Lower leg skin (tissue), 4 donors: ENCODE measurements at places on chromosomes 7 and 10.

- DNase-seq, result no peak
These were observed 36.0 kb upstream of the OTUD1 start for GRCh38 chr10:23402856-23403255.

- DNase-seq, result no peak
These were observed 432.9 kb downstream of the GATA3 start for GRCh38 chr10:8487346-8487745.

DNA sequence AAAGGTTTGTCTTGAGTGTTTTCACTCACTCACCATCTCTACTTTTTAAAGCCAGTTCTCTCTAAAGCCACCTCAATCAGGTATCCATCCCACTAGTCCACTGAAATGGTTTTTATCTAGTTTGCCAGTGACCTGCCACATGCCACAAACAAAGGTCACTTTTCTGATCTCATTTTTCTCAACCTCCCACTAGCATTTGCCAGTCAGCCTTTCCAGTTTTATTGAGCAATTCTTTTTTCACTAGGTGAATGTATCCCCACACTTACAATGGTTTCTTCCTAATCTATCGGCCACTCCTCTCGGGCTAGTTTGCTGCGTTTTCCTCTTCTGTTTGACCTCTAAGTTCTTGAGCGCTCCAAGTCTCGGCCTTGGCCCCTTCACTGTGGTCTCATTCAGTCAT is 44.9 kb upstream of the ARL4A start:
- no peak for DNase-seq

DNA sequence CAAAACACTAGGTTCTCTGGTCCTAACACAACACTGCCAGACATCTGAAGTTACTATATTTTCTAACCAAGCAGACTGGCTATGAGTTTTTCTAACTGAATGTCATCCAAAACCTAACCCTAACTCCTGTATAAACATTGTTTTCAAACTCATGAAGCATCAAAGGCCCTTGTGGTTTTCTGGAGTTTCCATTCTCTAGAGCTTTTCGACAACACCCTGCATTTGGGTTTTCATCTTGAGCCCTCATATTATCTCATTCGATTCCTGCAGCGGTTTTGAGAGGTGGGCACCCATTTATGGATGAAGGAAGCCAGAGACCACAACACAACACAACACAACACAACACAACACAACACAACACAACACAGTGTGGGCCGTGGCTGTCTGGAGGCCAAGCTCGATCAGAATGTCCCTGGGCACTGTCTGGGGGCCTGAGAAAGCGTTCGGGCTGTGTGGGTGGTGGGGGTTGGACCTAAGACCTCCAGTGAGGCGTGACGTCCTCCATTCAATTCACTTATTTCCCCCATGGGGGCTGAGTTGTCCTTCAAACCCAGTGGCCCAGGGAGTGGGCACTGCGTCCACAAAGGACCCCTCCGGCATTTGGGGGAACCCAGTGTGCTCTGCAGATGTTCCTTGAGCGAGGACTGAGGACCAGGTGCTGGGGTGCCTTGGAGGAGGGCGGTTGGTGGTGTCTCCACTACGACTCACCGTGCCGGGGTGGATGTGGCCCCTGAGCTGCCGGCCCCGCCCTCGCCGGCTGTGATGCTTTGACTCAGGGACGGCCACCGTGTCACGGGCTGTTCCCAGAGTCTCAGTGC is 490.4 kb downstream of the DNAJB6 start:
- no peak for DNase-seq

DNA sequence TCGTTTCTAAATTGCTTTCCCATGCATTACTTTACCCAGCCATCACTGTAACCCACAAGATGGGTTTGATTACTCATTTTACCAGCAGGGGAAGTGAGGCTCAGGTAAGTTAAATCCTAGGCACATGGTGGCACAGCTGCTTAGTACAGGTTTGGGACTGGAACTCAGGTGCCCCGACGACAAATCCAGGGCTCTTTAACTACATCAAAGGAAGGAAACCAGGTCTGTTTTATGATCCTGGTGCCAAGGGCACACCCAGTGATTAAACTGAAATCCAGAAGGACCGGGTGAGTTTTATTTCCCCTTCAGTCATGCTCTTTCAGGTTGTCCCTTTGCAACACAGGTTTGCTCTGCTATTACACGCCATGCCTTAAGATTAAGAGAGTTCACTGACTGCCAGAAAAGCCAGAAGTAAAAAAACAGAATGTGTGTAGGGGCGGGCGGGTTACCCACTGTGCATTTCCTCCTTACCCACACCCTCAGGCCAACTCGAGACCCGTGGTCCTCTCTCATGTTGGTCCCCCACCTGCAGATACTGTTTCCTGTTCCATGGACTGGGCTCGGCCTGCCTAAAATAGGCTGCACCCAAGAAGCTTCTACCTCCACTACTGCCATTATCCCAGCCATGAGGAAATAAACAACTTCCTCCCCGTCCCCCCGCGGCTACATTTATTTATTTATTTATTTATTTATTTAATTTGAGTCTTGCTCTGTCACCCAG is 55.1 kb upstream of the KDM7A start:
- DNase-seq, result peak; percentile 88

DNA sequence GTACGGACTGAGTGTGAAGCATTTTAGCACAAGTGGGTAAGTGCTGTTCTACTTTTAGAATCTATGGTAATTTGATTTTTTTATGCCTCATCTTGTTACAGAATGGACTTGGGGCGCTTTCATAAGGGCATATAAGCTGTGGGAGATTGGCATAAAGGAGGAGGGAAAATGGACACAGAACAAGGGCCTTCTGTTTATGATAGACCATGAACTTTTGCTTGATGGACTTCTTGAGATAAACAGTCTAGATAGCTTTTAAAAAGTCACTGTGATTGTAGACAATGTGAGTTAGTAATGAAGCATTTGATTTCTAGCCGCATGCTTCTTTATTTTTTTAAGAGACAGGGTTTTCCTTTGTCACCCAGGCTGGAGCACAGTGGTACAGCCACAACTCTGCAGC is 2.0 kb downstream of the ZSCAN21 start:
- no peak for DNase-seq

DNA sequence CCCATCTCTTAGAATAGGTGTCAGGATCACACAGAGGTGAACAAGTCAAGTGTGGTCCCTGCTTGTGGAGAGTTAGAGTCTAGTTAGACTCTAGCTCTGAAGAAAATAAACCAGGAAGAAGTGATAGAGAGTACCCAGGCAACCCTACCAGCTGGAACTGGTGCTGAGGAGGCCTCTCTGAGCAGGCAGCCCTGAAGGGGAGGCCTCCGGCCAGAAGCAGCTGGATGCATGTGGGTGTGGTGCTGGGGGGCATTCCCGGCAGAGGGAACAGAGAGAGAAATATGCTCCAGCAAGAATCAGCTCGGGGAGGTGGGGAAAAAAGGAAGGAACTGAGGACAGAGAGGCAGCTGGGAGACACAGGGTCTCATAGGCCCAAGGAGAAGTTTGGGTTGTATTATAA is 68.6 kb downstream of the APBB1IP start:
- no peak for DNase-seq

DNA sequence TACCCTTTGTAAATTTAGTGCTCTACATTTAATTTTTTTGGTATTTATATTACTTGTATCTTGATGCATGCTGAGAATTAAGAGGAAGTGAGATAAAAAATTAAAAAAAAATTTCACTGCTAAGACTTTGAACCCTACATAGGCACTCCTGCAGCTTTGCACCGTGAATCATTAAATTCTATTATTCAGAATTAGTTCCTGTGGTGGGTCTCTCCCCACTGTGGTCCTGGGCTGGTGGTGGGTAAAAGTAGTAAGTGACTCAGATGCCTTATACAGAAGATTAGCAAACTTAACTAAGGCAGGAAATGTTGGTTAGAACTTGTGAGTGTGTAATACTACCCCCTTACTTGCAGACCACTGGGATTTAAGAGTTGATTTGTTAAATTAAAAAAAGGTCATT is 72.6 kb downstream of the AP3M1 start:
- no peak for DNase-seq

DNA sequence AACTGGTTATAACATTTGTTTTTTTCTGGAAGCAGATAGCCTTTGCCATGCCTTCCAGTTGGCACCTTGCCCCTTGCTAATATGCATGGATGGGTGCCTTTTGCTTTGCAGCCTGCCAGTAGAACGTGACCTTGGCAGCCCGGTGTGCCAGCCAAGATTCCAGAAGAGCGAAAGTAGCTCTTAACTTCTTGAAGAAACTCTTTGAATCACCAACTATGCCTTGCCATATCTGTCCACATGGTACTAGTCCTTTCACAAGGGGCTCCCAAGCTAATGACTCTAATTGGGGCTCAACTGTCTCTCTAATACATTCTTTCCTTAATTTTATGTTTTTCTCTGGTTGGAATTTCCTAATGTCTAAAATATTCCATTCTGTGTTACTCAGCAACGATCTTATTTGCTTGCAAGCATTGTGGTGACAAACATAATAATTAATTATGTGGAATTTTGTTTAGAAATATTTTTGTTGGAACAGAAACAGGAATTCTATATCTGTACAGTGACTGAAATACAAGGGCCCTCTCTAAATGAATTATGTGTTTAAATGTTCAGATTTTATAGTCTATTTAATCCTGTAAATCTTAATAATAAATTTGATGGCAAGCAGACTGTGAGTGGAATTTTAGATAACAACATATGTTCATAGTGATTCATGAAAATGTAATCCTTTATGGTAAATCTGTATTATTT is 45.8 kb downstream of the HDAC9 start:
- DNase-seq, result no peak

DNA sequence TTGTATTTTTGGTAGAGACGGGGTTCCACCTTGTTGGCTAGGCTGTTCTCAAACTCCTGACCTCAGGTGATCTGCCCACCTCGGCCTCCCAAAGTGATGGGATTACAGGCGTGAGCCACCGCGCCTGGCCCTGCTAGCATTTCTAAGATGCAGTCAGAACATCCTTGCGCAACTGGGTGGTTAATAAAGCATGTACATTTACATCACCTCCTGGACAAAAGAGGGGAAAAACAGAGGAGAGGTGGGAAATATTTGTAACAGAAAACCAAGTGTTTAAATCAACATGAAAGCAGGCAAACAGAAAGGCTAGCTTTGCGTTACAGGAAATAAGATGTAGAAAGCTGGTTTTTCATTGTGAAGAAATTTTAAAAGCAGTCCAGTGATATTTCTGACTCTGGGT is 220.9 kb upstream of the KMT2E start:
- DNase-seq, result no peak

DNA sequence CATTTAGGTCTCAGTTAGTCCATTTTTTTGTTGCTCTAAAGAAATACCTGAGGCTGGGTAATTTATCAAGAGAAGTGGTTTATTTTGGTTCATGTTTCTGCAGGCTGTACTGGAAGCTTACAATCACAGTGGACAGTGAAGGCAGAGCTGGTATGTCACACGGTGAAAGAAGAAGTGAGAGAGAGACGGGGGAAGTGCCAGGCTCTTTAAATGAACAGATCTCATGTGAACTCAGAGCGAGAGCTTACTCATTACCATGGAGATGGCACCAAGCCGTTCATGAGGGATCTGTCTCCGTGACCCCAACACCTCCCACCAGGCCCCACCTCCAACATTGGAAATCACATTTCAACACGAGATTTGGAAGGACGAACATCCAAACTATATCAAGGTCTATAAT is 18.9 kb upstream of the PNLIPRP3 start:
- DNase-seq, result no peak
